Stimulated activated CD8-positive, alpha-beta memory T cell treated with anti-CD3 and anti-CD28 coated beads, Interleukin-7, amount 100 ng/mL, for 1 hour (primary cell): ENCODE measurements at places on chromosomes 7 and 10.

GRCh38 chr7:26489906-26490639 lies 198.4 kb downstream of the SNX10 start:
- no peak for DNase-seq

DNA sequence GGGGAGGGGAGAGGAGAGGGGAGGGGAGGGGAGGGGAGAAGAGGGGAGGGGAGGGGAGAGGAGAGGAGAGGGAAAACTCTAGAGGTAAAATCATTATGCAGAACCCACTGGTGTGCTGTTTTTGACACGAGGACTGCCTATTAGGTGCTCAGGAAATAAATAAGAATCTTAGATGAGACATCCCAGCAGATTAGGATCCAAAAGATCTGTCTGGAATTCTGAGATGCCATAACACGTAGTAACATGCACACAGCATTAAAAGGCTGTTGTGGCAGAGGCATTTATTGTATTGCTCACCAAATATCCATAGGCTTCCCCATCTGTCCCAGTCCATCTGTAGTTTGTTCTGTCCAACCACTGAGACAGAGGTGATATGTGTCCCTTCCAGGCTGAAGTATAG lies 40.8 kb upstream of the KMT2E start:
- no peak for DNase-seq

DNA sequence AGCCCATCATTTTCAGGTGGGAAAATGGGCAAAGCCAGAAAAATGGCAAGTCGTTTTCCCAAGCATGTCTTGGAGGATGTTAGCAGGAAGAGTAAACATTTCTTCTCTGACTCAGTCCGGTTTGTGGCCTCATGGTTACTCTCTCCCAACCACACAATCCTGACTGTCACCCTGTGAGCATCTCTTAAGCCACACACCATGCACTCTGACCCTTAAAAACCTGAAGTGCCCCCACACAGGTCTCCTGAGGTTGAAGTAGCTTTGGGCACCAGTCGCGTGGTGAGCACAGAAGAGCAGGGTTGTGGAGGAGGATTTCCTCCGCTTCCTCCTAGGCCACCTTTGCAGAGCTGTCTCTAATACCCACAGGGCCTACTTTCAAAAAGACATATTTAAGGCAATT lies 387.3 kb upstream of the NPVF start:
- DNase-seq, result no peak

GRCh38 chr7:121023683-121024511 lies 35.4 kb downstream of the CPED1 start:
- DNase-seq, result no peak

DNA sequence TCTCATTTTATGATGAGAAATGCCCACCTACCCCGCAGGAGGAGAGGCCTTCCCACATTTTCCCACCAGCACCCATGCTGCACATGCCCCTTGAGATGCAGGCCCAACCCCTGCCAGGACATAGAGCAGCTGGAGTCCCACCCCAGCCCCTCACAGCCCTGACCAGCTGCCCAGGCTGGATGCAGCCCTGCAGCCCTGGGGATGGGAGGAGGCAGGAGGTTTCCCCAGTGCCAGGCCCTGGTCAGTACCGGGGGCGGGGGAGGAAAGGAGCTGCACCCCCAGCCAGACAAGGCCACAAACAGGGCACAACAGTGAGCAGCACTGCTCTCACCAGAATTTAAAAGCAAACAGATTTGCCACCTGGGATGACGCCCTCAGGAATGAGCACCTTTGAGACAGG lies 196.1 kb downstream of the PTPRN2 start:
- no peak for DNase-seq

DNA sequence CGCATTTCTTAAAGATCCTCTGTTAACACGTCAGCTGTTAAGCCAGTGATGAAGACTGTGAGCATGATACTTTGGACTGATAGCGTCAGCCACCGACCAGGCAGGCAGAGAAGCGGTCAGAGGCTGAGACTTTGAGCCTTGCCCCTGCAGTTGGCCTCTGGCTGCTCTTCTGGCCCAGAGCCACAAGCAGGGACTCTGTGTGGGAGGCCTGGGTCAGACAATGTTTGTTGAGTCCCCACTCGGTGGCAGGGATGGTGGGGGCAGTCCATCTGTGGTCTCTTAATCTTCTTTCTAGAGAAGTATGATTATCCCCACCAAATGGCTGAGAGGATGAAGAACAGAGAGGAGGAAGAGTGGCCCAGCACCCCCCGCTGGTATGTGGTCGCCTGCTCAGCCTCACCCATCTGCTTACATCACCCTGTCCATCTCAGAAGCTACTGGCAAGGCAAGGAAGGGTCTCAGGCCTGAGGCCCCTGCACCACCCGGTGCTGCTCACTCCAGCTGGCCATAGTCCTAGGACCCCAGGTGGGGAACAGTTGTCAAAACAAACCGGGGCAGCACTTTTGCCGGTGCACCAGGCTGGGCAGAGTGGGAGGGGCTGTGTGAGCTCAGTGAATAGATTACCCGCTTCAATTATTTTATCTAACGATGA lies 202.9 kb downstream of the GRID1 start:
- DNase-seq, result no peak

DNA sequence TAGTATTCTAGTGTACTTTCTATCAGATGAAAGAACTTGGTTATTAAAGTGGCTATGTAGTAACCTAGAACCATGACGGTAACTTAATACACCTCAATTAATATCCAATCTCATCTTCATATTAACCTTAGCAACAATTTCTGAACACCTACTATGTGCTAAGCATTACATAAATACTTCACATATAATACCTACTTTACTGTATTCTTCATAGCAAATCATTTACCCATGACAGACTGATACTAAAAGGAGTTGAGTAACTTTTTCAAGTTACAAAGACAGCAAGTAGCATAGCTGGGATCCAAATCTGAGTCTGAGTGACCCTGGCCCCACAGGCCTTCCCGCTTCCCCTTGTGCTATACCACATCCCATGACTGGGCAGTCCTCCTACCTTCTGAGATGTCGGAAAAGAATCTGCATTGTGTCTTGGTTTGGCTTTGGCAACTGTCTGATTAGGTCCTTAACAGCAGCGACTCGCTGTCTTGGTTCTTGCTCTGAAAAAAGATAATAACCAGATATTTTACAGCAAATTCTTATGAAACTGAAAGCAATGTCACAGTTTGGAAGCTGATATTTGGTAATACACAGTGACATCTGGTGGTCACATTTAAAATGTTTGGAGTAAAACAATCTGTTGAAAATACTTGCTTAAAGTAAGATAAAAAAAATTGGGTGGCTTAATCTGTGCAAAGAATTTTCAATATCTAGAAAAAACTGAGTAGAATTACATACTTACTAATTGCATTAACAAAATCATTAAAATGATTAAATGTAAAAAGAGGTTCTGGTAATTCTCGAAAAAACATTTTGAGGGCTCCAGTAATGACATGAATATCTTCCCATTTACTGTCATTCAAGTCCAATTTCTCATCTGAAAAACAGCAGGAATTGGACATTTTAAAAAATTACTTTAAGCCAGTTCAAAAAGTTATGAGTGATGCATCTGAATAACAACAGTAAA lies 120.1 kb downstream of the ARHGAP12 start:
- DNase-seq, result no peak
